Foreskin keratinocyte (primary cell): ENCODE measurements at places on chromosomes 6 and 20. TPM values are rescaled to one million over a fixed set of nuclear protein-coding genes. Genes with fewer than 3 reads are reported as not detected.

GRCh38 chr6:133441491-133441890, 200.3 kb downstream of the EYA4 start:
- DNase-seq = peak; percentile 28

GRCh38 chr6:113120582-113121285, 736.4 kb upstream of the MARCKS start:
- peak; percentile 93 for DNase-seq

DNA sequence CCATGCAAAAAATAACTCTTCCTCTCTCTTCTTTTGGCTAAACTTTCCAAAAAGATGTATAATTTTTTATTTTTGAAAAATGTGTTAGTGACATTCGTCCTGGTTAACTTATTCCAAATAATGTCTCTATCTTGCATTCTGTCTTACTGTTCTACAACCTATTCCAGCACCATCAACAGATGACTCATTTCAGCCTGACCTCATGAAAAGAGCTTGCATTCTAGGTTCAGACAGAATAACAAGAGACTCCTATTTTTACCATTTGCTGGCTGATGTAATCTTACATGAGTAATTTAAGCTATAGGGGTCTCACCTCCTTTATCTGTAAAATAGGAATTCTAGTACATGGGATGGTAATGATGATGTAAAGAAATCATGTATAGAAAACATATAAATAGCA, 109.0 kb downstream of the FUT9 start:
- no peak for DNase-seq

DNA sequence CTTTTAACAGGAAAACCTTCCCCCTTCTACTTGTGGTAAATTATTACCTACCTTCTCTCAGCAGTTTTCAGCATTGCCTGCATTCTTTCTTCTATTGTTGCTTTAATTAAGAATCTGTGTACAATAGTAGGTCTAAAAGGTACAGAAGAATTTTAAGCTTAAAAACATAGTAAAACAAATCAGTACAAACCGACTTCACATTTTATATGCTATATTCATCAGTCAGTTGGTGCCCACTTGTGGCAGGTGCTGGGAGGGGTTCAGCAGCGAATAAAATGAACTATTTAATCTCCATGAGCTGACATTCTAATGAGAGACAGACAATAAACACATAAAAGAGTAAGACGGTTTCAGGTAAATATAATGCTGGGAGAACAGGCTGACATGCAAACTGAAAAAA, 73.4 kb upstream of the FBXO30 start:
- no peak for DNase-seq

DNA sequence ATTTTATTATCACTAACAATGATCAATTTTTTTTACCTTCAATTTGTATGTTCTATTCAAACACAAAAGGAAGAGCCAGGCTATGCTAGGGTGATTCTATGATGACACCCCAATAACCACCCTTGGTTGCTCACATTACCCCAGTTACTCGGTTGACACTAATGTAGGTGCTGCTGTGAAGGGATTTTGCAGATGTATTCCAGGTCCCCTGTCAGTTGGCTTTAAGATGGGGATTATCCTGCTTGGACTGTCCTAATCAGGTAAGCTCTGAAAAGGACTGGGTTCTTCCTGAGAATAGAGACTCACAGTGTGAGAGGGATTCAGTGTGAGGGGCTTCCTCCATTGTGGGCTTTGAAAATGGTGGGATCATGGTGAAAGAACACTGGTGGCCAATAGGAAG, 11.9 kb downstream of the HLA-A start:
- no peak for DNase-seq

DNA sequence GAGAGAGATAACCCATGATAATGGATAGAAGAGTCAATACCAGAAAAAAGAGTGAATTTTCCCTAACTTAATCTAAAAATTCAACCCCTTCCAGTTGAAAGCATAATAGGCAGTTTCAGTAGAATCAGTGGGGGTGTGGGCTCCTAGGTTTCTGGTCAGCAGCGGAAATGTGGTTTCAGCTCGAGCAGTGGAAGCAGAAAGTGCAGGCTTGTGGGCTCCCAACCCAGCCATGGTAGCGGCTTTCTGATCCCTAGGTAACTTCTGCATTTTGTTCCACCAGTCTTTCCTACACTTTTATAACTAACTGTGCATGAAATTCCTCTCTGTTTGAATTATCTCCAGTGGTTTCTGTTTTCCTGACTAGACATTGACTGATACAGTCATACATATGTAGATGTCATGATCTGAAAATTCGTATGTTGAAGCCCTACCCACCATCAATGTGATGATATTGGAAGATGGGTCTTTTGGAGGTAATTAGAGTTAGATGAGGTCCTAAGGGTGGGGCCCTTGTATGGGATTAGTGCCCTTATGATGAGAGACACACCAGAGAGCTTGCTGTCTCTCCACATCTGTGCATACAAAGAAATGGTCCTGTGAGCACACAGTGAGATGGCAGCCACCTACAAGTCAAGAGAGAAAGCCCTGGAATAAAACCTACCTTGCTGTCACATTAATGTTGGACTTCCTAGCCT, 6.5 kb upstream of the DDO start:
- DNase-seq = no peak

DNA sequence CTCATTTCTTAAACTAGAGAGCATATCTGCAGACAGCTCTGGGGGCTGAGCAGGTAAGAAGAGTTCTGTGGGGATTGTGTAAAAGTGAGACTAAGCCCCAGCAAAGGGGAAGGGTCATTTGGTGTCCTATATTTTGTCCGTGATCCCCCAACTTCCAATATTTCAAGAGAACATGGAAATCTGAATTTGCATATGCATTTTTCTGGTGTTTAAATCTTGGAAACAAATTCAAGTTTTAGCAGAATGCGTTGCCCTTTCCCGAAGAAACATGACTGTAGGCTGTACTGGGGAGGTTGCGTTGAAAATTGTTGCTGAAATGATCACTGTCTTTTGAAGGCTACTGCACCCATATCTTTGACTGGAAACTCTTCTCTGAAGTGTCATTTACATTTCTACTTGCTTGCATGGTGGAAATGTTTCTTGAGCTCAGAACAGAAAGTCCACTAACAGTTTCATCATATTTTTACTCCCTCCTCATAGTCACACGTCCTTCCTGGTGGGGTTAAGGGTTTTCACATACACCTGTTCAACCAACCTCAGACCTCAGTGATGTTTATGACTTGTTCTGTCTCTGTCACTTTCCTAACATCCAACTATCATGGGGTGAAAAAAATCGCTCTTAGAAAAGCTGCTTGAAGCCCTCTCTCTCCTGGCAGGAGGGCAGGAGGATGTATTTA, 140.3 kb downstream of the BCAS1 start:
- DNase-seq = no peak

- DNase-seq = no peak
Measured at GRCh38 chr6:29705389-29706231, 17.6 kb upstream of the HLA-F start.

- no peak for DNase-seq
Measured at GRCh38 chr6:47567586-47567985, 90.0 kb downstream of the CD2AP start.

- DNase-seq = no peak
Measured at GRCh38 chr6:494394-494793, 102.8 kb downstream of the IRF4 start.

DNA sequence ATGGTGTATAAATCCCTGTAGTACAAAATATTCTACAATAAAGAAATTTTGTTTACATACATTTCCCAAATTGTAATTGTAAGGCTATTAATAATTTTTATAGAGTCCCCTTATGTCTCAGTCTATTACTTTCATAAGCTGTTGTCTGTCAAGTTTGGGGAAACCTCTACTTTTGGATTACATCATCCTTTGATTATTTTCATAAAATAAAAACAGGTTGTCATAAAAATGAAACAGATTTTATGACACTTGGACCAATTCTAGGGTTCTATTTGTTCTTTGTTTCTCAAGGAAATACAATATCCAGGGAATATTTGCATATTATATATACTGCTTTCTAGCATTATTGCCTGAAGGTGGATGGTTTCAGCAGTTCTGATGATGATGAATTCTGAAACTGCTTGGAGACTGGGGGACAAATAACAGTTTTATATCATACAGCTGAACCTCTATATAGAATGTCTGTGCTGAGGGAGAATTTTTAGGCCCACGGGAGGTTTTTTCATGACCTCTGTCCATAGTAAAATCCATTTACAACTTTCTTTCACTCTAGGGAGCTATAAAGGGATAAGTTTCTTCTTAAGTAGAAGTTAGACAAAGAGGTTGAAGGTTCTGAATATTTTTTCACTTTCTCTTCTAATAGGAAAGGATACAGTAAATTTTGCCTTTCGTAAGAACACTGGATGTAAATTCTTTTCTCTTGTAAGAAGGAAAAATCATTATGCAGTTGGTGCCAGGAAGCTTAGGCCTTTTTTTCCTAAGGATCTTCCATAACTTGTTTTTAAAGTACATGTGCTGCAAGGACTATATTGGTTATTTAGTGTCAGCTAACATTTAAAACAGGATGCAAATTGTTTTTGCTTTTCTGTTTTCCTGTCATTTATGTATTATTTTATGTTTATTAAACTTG, 58.0 kb downstream of the CD2AP start:
- DNase-seq = no peak

GRCh38 chr20:38726804-38727606, 2.7 kb downstream of the SLC32A1 start:
- no peak for DNase-seq

DNA sequence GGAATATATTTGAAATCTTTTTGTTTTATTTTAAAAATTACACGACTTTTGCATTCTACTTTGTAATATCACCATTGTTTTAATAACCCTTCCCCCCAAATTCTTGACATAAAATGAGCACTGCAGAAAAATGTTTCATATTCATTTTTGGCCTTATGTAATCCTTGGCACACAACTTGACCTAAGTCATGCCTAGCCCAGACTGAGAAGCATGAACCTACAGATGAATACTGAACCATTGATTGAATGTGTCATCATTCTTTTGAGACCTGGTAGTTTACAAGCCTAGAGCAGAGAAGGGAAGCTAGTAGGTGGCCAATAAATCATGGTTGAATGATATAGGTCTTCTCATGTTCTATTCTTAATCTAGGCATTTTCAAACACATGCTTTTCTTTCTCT, 89.4 kb upstream of the EDN1 start:
- DNase-seq = no peak

The CRYBG1 gene
- 109 and 116 TPM in 2 replicates for total RNA-seq

The SRMS gene
- total RNA-seq = 0.11 and 0.17 TPM in 2 replicates

The ADGRF5 gene
- total RNA-seq = 0.03 TPM in 1 of 2 replicates, not detected in the other

The CLPSL2 gene
- total RNA-seq = not detected in 2 replicates

The ZC2HC1B gene
- total RNA-seq = not detected in 2 replicates

The ABCC10 gene
- 23.6 and 24.0 TPM in 2 replicates for total RNA-seq
